ENCODE measurements at places on chromosomes 5 and 9.
A peak's percentile ranks its signal among the peaks of the same experiment; 100 is the strongest.

- no peak for DNase-seq
Observed at GRCh38 chr5:119290607-119291006, 65.2 kb upstream of the TNFAIP8 start.

- DNase-seq = no peak
Observed at GRCh38 chr5:157026789-157027424, 32.0 kb downstream of the HAVCR1 start.

- no peak for DNase-seq
Observed at GRCh38 chr5:151703227-151703626, 16.5 kb upstream of the SPARC start.

GRCh38 chr9:88460587-88461332 lies 72.5 kb downstream of the SPIN1 start:
- no peak for DNase-seq

DNA sequence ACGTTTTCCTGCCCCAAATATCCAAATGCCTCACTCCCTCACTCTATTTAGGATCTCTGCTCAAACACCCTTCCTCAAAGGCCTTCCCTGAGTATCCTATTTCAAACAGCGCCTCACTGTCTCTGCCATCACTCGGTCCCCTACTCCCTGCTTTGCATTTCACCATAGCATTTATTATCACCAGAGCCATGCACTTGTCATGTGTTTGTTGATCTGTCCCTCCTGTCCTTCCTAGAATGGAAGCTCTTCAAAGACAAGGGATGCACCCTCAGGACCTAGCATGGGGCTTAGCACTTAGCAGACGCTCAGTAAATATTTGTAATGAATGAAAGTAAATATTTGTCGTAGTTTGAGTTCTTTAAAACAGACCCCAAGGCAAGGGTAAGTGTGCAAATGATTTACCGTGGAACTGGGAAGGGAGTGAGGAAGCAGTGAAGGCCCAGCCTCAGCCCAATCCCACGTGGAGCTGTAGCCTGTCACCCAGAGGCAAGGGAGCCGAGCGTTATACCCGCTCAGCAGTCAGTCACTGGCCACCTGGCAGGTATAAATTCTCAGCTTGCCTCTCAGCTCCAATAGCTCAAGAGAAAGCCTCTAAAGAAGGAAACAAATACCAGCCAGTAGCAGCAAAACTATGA lies 97.7 kb upstream of the KIF2A start:
- DNase-seq = no peak

DNA sequence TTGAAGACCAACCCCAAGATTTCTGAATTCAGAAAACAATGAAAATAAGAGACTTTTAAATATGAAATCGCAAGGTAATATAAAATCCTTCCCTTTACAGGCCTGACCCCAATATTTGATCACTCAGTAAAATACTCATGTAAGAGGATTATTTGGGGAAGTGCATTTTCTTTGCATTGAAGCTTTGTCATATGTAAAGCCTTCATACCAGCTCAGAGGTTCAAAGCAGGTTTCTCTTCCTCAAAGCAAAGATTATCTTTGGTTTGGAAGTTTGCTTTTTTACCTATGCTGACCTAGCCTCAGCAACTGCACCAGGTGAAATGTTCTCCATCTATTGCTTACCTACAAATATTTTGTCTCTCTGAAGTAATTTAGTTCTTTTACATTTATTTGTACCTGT lies 106.5 kb upstream of the PARP8 start:
- no peak for DNase-seq

DNA sequence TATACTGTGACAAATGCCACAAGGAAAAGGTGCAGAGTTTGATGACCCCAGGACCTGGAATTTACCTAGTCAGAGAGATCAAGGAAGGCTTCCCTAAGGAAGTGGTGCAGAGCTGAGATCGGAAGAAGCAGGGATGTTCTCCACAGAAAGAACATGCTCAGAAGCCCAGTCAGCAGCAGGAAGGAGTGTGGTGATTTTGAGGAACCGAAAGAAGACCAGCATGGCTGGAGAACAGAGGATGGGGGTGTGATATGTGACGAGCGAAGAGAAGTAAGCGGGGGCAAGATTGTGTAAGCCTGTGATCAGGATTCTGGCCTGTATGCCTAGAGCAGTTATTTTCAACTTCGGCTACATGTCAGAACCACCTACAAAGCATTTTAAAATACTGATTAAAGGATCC lies 18.7 kb upstream of the PIK3R1 start:
- no peak for DNase-seq

- no peak for DNase-seq
Observed at GRCh38 chr5:26579712-26580111, 458.7 kb downstream of the CDH9 start.

DNA sequence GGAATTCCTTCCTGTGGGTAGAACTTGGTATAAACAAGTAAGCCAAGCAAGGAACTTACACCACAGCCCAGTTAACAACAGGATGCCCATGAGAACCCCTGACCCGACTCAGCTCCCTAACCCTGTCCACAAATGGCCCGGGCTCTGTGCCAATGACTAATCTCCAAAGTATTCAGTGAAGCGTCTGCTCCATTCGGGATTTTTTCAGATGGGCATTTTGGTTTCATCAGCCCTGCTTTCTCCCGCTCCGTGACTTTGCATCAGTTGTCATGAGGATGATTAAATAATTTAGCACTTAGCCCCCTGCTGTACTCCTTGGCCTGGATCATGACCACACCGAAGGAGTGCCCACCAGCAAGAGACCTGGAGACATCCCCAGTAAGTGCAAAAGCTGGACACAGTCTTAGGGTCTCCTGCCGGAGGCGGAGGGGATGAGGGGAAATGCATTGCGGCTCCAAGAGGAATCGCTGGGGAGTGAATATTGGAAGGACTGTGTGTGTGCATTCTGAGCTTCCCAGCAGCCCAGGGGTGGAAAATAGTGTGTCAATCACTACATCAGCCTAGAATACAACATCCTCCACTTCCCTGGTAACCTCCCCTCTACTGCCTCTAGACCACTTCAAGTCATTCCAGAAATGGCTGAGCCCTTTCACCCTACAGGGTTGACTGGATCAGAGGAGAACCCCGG lies 41.4 kb upstream of the DNAH5 start:
- DNase-seq = no peak

DNA sequence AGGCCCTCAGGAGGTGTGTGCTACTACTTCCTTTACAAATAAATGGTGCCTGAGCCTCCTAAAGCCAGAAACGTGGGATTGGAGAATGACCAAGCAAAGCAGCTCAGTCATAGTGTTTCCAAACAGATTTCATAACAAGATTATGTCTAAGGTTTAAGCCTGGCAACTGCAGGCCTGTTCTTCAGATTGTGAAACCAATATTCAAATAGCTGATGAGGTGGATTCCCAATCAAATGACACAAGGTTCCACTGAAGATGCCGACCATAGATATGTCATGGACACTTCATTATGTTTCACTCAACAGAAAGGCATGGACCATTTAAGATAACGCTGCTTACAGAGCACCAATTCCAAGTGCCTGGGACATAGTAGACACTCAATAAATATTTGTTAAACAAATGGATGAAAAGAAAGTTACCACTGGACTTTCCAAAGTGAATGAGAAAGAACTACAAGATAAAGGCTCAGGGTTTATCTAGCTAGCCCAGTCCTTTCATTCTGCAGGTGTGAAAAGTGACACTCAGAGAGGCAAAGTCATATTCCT lies 189.5 kb downstream of the ACTL7B start:
- no peak for DNase-seq

GRCh38 chr9:36550135-36550534 lies 22.6 kb upstream of the MELK start:
- DNase-seq = peak; percentile 6

DNA sequence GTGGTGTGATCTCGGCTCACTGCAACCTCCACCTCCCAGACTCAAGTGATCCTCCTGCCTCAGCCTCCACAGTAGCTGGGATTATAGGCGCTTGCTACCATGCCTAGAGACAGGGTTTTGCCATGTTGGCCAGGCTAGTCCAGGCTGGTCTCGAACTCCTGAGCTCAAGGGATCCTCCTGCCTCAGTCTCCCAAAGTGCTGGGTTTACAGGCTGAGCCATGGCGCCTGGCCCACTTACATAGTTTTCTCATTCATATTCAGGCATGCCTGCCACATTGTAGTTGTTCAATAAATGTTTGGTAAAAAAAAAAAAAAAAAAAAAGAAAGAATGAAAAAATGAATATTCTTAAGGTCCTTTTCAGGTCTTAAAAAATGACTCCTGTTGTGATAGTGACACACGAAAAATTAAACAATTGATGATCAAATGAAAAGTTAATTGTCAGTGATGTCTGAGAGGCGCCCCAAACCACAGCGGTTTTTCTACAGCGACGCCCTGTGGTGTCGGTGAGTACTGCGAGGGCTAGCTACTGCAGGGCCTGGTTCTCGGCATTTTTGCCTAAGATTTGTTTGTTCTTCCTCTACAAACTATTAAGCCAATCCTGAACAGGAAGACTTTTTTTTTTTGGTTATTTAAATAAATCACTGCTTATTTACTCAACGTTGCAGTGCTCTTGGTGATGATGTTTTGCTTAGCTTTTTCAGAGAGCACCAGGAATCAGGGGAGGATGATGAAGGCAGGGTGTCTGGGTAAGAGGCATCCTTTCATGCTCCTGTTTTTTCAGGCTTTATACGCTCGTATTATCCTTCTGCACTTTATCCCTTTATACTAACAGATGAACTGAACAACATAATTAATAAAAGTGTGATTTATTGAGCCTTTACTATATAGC lies 67.0 kb upstream of the DPYSL3 start:
- peak; percentile 89 for DNase-seq

DNA sequence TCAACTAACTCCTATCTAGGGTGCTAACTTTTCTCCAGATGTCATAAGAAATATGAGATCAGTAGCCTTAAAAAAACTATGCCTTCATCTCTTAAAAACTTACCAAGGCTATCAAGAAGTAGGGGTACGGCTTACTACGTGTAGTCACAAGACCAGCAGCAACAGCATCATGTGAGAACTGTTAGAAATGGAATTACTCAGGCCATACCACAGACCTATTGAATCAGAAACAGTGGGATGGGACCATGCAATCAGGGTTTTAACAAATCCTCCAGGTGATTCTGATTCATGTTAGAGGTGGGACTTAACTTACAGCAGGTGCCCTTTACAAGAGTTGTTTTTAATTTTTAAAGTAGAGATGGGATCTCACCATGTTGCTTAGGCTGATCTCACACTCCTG lies 4.6 kb downstream of the IFNE start:
- no peak for DNase-seq

GRCh38 chr5:103901885-103902284 lies 339.3 kb upstream of the NUDT12 start:
- DNase-seq = no peak

DNA sequence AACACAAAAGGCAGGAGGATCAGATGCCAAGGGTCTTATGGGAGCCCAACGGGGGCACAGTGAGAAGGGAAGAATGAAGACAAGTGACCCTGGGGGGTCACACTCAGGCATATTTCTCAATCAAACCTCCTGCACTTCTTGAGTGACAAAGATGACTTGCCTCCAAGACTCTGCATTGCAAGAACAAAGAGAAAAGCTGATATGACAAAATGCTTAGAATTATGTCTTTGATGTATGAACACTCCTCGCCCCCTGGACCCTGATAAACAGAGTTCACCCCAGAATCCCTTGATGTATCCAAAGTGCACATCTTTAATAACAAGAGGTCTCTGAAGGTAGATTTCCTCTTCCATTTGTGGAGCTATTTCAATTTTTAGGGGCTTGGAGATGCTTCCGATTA lies 146.5 kb downstream of the C5orf15 start:
- no peak for DNase-seq

- no peak for DNase-seq
Observed at GRCh38 chr5:109829331-109829730, 139.6 kb downstream of the MAN2A1 start.

DNA sequence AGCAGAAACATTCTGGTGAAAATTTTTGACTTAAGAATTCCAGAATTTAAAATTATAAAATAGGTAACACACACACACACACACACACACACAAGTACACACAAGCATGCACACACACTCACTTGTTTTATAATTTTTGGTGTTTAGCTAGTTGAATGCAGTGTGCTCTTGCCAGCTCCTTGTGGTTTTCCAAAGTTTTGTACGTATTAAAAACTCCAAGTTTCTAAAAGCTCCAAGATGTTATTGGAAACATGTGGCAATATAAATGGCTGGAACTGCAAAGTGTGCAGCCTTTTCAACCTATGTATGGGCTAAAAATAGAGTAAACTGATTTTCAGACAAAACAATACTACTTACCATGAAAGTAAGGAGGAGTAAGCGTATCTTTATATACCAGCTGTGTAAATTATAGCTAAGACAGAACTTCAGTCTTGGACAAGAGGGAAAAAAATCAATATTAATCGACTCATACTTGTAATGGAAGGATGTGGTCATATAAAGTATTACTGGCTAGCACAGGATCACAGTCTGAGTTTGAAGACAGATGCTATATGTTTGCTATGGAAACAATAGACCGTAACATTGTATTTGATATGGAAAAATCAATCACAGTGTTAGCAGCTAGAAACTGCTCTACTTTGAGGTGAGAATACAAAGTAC lies 727.1 kb upstream of the GRAMD2B start:
- no peak for DNase-seq

- no peak for DNase-seq
Observed at GRCh38 chr9:110707419-110707818, 38.8 kb downstream of the MUSK start.

- DNase-seq = no peak
Observed at GRCh38 chr9:108780942-108781734, 74.6 kb downstream of the ACTL7B start.

GRCh38 chr9:130137641-130138081 lies 34.5 kb upstream of the NCS1 start:
- DNase-seq = no peak

All from posterior vena cava (tissue), 2 donors.